ENCODE measurements at places on chromosomes 7 and 10. TPM values are rescaled to one million over a fixed set of nuclear protein-coding genes. Genes with fewer than 3 reads are reported as not detected.

DNA sequence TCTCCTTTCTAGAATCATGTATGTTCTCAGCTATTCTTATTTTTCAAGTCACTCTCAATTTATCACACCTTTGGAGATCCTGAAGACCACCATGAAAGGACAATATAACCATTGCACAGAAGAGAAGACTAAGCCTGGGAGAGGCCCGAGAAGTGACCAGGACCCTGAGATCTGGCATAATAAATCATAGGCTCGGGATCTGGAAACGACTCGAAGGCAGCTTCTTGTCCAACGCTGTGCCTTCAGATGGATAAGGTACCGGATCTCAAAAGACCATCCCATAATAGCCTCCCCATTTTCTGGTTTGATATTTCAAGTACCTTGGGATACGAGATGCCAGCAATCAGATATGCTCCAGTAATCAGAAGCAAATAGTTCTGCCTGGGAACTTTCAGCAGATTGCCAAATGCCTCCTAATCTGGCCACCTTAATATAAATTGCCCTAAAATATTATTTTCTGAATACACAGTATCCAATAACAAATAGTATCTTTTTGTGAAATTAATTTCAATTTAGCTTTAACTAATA, 179.2 kb upstream of the ZMIZ1 start:
- no peaks in the 10 kb centered on the region for H3K4me1 ChIP-seq
- peaks cover 2% of the 10 kb centered on the region for H3K27me3 ChIP-seq
- H3K27ac ChIP-seq = no peak overlapping the region

- H3K27me3 ChIP-seq = no peaks in the 10 kb centered on the region
- peaks cover 2% of the 10 kb centered on the region for H3K36me3 ChIP-seq
- peaks cover 34% of the 10 kb centered on the region for H3K4me1 ChIP-seq
- DNase-seq = no peak
- no peak overlapping the region for H3K4me3 ChIP-seq
- H3K27ac ChIP-seq = no peak overlapping the region
Measured at GRCh38 chr10:3980660-3981059, 195.7 kb upstream of the KLF6 start.

GRCh38 chr10:8998751-8999150, 944.3 kb downstream of the GATA3 start:
- peaks cover 26% of the 10 kb centered on the region for H3K4me1 ChIP-seq
- no peaks in the 10 kb centered on the region for H3K27me3 ChIP-seq
- H3K27ac ChIP-seq = peak overlapping the region; percentile 29
- H3K36me3 ChIP-seq = peaks cover 23% of the 10 kb centered on the region

DNA sequence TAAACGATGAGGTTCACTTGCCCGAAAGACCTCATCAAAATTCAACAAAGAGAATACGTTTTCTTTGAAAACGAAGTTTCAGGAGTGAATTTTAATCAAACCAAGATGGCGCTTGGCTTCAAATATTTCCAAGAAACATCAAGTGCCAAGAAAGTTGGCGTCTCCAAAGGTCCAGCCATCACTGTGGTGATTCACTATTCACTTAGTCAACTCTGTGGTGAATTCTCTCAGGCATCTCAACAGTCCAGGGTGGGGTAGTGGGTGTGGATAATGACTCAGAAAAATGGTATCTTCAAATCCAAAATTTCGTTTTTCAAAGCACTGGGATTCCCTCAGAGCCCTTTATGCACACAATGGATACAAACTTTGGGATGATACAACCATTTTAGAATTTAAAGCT, 133.1 kb downstream of the SVIL start:
- H3K27me3 ChIP-seq = no peaks in the 10 kb centered on the region
- no peak overlapping the region for H3K27ac ChIP-seq

- no peak overlapping the region for H3K27ac ChIP-seq
- no peak overlapping the region for H3K4me3 ChIP-seq
- peaks cover 14% of the 10 kb centered on the region for H3K27me3 ChIP-seq
Measured at GRCh38 chr10:111084366-111085255, 7.8 kb downstream of the ADRA2A start.

DNA sequence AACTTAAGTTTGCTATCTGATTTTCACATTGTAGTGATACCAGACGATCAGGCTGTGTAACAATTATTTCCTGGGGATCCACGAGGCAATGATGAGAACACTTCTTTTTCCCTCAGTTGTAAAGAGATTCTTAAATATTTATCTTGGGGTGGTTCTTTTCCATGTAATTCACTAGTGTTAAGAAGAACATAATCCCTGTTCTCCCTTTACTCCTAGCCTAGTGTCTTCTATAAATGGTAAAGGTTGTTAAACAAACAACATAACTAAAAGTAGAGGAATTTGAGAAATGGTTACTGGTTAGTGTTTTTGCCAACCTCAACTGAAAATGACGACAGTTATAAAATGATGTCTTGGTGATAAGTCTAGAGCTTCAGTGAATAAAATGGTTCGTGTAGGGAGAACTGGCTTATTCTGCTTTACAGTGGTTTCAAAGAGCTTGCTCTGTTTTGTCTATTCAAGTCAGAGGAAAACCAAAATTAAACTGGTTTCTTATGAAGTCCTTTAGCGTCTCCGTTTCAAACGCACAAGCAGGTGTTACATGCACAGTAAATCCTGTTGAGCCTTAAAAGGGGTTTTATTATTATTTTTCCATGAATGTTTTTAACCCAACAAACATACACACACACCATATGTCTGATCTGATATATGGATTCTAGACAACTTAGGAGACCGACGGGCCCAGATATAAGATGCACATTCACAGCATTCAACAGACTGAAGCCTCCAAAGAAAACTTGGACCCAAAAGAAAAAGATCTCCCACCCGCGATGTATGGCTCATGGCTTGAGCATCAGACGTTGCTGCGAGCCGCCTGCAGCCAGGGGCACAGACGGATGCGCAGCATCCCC, 1.1 kb downstream of the TBX20 start:
- peaks cover 11% of the 10 kb centered on the region for H3K4me1 ChIP-seq
- no peak overlapping the region for H3K27ac ChIP-seq
- H3K27me3 ChIP-seq = peaks cover 85% of the 10 kb centered on the region
- H3K4me3 ChIP-seq = peak overlapping the region; percentile 49
- DNase-seq = no peak
- peaks cover 2% of the 10 kb centered on the region for H3K36me3 ChIP-seq

- H3K4me1 ChIP-seq = peaks cover 19% of the 10 kb centered on the region
- peak; percentile 40 for DNase-seq
- no peak overlapping the region for H3K27ac ChIP-seq
- no peaks in the 10 kb centered on the region for H3K27me3 ChIP-seq
- no peak overlapping the region for H3K4me3 ChIP-seq
Measured at GRCh38 chr10:30413996-30414576, 19.9 kb upstream of the MAP3K8 start.

GRCh38 chr10:11230498-11231167, 213.0 kb downstream of the CELF2 start:
- peak overlapping the region; percentile 85 for H3K27ac ChIP-seq
- no peak for DNase-seq
- peaks cover 96% of the 10 kb centered on the region for H3K4me1 ChIP-seq

- no peaks in the 10 kb centered on the region for H3K36me3 ChIP-seq
- H3K4me1 ChIP-seq = no peaks in the 10 kb centered on the region
- no peak for DNase-seq
- no peaks in the 10 kb centered on the region for H3K27me3 ChIP-seq
- no peak overlapping the region for H3K4me3 ChIP-seq
- H3K27ac ChIP-seq = no peak overlapping the region
Measured at GRCh38 chr7:117827862-117828261, 45.4 kb downstream of the CTTNBP2 start.

GRCh38 chr7:36473454-36474282, 84.0 kb downstream of the ANLN start:
- DNase-seq = peak; percentile 65
- H3K27ac ChIP-seq = peak overlapping the region; percentile 39
- no peaks in the 10 kb centered on the region for H3K36me3 ChIP-seq
- peaks cover 20% of the 10 kb centered on the region for H3K4me1 ChIP-seq

DNA sequence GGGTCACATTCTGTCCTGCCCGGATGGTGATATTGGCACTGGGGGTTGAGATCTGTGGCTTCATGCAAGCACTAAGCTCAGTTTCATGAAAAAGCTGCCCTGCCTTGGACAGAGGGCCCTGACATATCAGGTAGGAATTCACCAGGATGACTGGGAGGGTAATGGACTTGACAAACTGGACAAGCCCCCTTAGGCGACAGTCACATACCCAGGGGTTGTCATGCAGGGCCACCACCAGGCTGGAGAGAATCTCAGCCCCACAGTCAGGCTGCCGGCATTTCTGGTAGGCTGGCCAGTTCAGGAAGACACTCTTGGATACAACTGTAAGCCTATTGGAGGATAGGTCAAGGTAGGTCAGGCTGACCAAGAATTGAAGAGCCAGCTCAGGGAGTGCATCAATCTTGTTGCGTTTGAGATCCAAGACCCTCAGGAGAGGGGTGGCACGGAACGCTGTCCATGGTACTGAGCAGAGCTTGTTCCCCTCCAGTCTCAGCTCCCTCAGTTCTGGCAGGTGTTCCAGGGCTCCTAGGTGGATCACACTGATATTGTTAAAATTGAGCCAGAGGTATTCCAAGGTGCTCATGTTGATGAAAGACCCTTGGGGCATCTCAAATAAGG, 824 bp downstream of the LRIT2 start:
- DNase-seq = peak; percentile 15
- no peak overlapping the region for H3K4me3 ChIP-seq
- no peaks in the 10 kb centered on the region for H3K36me3 ChIP-seq
- H3K27me3 ChIP-seq = peaks cover 17% of the 10 kb centered on the region
- H3K27ac ChIP-seq = no peak overlapping the region

DNA sequence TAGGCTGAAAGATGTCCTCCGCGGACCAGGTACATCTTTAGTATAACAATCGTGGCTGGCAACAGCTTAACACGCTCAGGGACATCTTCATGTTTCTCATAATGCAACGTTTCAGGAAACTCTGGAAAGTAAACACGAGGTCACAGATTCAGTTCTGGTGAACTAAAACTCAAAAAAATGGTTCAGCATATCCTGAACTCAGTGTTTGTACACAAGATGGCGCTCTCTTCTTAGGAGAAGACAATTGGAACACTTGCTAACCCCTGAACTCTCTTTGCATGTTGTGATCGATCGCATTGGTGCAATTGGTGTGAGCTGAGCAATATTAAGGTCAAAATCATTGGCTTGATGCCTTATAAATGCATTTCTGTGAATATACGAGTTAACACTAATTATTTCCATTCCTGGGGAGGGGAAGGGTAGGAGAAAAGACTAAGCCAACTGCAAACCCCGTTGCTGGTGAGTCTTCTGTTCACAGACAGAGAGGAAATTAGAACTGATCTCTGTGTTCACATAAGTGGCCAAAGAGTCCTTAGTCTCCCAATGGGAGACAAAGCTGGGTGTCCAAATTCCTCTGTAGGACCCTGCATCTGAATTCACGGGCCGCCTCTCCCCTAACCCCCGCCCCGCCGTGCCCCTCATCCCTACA, 52.6 kb upstream of the FAM180A start:
- peaks cover 4% of the 10 kb centered on the region for H3K4me1 ChIP-seq
- no peak overlapping the region for H3K4me3 ChIP-seq
- no peak overlapping the region for H3K27ac ChIP-seq

GRCh38 chr10:101241840-101242707, 12.8 kb upstream of the LBX1 start:
- no peak for DNase-seq
- no peak overlapping the region for H3K4me3 ChIP-seq
- peaks cover 63% of the 10 kb centered on the region for H3K27me3 ChIP-seq
- H3K36me3 ChIP-seq = no peaks in the 10 kb centered on the region

- H3K27ac ChIP-seq = no peak overlapping the region
- no peaks in the 10 kb centered on the region for H3K27me3 ChIP-seq
- no peak for DNase-seq
- peaks cover 21% of the 10 kb centered on the region for H3K36me3 ChIP-seq
- H3K4me3 ChIP-seq = no peak overlapping the region
Measured at GRCh38 chr10:72503241-72503640, 122.6 kb downstream of the MICU1 start.

Gene SLC18A2
- total RNA-seq = not detected

Gene ELAPOR2
- total RNA-seq = 2.8 TPM

Gene KAT6B
- total RNA-seq = 22.8 TPM

Gene CPED1
- not detected for total RNA-seq

Gene CACNA2D1
- total RNA-seq = not detected

All from activated CD8-positive, alpha-beta T cell treated with anti-CD3 and anti-CD28 coated beads for 36 hours (primary cell).